NCI-H1417 treated with DMSO at 0.1 percent for 48 hours (cell line): ENCODE measurements at places on chromosomes 16 and 17.

DNA sequence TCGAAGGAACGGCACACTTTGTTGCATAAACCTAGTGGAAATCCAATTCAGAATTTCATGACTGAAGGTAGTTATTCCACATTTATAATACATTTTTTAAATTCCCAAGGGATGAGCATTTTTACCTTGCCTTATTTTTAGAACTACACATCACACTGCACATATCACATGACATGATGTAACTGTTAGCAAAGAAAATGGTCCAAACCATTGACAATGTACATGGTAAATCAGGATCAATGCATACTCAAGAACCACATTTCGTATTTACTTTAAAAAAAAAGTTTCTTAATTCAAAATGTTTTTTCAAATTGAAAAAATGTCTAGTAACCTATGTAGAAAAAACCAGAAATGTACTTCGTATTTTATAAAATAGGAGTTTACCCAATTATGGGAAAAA lies 2.5 kb downstream of the KANSL1 start:
- DNase-seq = no peak

- DNase-seq = no peak
Observed at GRCh38 chr17:48834973-48835372, 4.1 kb downstream of the CALCOCO2 start.

- DNase-seq = no peak
Observed at GRCh38 chr17:35051183-35051578, 12.3 kb downstream of the RFFL start.

- DNase-seq = no peak
Observed at GRCh38 chr17:46832945-46833839, 14.7 kb upstream of the WNT3 start.

DNA sequence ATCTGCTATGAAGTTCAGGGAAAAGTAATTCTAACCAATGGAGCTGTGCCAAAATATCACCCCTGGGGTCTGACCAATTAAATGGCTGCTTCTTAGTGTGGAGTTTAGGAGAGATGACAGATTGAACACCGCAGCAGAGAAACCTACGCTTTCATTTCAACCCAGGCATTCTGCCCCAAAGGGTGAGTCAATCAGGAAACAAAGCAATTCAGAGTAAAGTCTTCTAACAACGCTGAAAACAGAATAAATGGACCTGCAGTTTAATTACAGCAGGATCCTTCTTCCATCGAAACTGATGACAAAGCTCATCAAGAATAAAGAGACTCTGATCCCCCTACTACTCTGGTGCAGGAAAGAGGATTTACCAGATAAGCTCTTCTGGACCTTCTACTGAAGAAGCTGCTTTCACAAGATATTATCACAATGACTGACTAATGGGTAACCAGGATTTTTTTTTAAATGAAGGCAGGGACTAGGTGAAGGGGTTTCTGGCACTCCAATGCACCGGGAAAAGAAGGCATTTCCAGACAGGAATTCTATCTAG lies 16.7 kb downstream of the RFFL start:
- DNase-seq = no peak

GRCh38 chr16:9820476-9821246 lies 361.6 kb downstream of the GRIN2A start:
- no peak for DNase-seq
